ENCODE measurements at places on chromosomes 7 and 10.

DNA sequence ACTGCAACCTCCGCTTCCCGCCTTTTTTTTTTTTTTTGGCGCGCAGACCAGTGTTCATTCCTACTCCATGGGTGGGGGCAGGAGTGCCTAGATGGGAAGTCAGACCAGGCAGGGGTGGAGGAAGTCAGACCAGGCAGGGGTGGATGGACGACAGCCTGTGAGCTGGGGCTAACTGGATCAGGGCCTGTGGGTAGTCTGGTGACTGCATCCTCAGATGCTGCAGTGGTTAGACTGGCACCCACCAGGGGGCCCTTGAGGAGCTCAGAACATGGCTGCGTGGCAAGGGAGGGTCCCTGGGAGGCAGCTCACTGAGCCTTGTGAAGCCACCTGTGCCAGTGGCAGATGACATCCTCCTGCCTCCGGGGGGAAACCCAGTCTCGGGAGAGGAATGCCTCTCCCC lies 35.1 kb downstream of the RCC1L start:
- DNase-seq = peak; percentile 10

DNA sequence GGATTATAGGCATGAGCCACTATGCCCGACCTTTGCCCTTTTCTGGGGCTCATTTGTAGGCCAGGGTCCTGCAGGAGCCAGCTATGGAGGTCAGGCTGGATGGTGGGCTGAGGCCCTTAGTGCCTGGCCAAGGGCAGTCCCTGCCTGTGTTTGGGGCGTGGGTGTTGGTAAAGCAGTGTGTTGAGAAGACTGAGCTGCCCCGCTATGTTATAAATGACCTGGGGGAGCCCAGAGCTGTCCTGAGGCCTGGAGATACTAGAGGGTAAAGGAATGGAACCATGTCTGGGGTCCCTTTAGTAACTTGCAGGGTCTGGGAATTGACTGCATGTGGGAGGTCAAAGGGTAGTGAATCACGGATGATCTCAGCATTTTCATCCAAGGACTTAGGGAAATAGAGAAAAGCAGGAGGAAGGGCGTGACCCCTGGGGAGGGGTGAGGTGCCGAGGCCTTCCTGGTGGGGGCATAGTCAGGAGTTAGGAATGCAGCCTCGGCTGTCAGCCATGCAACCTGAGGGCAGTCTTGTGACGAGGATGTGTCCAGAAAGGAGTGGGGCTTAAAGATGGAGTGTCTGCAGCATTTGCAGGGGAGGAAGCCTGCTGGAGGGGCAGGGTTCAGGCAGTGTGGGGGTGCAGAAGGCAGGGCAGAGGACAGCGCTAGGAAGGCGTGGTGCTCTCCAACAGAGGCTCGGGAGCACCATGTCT lies 31.5 kb downstream of the TMEM248 start:
- peak; percentile 94 for DNase-seq

GRCh38 chr10:7606951-7607404 lies 59.8 kb downstream of the ITIH5 start:
- no peak for DNase-seq

DNA sequence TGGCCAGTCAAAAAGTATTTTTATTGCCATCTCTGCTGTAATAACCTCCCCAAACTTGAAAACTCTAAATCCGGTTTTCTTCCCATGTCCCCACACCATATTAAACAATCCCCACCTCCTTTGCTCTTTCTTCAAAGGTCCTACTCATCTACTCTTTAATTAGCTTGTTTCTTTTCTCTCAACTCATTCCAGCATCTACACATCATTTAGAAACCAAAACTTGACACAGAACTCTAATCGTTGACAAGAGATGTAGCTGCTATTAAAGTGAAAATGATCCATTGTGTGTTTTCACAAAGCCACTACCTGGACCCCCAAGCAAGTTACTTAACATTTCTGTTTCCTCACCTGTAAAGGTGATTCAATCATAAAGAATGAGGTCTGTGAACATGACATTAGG lies 436.3 kb upstream of the NPVF start:
- DNase-seq = no peak

DNA sequence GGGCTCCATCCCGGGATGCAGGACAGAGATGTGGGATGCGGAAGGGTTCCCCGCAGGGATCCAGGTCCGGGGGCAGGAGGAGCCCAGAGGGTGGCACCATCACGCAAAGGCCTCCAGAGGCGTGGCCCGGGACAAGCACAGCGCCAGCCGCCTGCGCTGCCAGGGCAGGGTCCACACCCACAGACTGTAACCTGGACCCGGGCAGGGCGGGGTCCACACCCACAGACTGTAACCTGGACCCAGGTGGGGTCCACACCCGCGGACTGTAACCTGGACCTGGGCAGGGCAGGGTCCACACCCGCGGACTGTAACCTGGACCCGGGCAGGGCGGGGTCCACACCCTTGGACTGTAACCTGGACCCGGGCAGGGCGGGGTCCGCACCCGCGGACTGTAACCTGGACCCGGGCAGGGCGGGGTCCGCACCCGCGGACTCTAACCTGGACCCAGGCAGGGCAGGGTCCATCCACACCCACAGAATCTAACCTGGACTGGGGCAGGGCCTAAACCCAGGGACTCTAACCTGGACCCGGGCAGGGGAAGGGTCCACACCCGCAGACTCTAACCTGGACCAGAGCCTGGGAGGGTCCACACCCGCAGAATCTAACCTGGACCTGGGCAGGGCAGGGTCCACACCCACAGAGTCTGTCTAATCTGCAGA lies 37.5 kb upstream of the SUN1 start:
- DNase-seq = no peak

DNA sequence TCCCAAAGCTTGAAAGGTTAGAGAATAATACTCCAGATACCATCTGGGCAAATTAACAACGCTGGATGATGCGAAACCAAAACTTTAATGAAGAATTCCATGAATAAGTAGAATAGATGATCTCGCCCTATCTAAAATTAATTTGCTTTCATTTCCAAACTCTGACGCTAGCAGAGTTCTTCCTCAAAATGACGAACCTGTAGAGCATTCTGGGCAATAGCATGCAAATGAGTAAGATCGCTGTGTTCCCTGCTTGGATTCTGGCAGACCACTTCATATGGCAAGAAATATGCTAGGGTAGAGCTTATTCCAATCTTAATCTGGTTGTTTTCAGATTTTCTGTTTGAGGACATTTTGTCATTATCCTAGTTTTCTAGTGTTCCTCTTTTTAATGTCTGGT lies 36.1 kb upstream of the SMNDC1 start:
- no peak for DNase-seq

DNA sequence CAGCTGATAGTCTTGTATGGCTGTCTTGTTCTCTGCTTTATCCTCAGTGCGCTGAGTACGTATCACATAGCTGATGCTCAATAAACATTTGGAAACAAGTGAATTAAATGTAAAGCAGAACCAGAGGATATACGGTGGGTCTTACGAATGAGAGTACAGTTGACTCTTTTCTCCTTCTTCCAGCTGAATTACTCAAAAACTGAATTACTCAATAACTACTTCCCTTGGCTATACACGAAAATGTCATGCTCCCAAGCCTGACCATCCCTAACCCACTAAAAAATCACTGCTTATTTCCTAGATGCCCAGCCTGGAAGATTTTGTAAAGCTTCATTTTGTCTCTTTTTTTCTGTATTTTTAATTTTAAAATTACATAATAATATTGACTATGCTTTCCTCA lies 3.2 kb upstream of the RSU1 start:
- no peak for DNase-seq

GRCh38 chr7:143331179-143331801 lies 15.4 kb downstream of the CLCN1 start:
- peak; percentile 76 for DNase-seq

DNA sequence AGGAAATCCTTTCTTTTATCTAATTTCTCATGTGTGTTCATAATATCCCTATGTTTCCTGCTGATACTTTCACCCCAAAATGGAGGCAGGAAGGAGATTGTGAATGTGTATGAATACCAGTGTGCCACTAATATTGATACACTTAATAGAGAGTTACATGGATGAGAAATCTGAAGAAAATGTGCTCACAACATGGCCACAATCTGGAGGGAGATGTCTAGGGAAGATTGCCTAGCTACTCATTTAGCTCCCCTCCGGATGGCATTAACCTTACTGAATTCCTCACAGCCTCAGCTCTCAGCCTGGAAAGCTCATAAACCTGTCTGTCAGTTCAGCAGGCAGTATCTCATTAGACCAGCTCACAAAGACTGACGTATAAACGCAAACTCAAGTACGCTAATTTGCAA lies 23.4 kb upstream of the DMTF1 start:
- no peak for DNase-seq

DNA sequence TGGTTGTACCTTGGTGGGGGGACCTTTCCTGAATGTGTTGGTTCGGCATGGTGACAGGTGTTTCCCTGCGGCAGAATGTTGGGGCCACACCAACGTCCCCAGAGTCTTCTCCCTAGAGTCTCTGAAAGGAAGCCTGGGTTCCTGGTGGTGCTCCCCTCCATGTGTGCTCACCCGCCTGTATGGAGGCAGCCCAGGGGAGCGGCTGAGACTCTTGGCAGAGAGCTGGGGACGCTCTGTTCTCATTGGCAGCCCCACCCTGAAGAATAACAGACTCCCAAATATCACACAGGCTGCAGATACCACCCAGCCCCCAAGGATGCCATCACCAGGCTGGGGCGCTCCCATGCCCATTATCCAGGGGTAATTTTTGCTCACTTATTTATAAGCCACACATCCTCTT lies 34.8 kb downstream of the CHST12 start:
- DNase-seq = no peak

- DNase-seq = no peak
These were observed 121.6 kb upstream of the SDK1 start for GRCh38 chr7:3179456-3179855.

DNA sequence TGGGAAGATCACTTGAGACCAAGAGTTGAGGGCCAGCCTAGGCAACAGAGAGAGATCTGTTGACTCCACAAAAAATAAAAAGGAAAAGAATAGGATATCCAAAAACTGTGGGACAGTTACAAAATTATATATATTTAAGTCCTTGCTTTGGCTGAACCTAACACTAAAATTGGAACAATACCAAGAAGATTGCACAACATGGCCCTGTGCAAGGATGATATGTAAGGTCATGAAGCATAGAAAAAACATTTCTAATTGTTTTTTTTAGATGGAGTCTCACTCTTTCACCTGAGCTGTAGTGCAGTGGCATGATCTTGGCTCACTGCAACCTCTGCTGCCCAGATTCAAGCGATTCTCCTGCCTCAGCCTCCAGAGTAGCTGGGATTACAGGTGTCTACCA lies 139.0 kb downstream of the TPST1 start:
- peak; percentile 25 for DNase-seq

- DNase-seq = no peak
These were observed 34.5 kb downstream of the DNMBP start for GRCh38 chr10:99975106-99975829.

DNA sequence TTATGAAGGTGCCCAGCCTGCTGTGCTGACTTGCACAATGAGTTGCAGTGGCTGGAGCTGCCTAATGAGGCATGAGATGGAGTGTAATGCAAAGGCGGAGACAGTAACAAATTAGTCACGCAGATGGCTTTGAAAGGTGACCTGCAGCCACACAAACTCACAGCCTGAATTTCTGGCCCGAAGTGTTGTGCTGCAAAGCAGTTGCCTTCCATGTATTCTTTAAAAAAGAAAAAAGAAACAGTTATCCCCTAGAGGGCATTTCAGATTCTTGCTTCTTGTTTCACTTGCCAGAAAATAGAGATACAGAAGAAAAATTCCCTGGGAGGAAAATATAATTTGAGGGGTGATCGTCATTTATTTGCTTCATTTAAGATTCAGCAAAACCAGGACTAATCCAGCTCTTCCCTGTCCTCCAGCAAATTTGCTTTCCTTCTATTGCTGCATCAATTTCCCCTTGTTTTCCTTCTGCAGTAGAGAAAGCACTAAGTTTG lies 239.9 kb downstream of the ADRA2A start:
- DNase-seq = no peak

- no peak for DNase-seq
These were observed 307.7 kb downstream of the MDFIC start for GRCh38 chr7:115229401-115230105.

DNA sequence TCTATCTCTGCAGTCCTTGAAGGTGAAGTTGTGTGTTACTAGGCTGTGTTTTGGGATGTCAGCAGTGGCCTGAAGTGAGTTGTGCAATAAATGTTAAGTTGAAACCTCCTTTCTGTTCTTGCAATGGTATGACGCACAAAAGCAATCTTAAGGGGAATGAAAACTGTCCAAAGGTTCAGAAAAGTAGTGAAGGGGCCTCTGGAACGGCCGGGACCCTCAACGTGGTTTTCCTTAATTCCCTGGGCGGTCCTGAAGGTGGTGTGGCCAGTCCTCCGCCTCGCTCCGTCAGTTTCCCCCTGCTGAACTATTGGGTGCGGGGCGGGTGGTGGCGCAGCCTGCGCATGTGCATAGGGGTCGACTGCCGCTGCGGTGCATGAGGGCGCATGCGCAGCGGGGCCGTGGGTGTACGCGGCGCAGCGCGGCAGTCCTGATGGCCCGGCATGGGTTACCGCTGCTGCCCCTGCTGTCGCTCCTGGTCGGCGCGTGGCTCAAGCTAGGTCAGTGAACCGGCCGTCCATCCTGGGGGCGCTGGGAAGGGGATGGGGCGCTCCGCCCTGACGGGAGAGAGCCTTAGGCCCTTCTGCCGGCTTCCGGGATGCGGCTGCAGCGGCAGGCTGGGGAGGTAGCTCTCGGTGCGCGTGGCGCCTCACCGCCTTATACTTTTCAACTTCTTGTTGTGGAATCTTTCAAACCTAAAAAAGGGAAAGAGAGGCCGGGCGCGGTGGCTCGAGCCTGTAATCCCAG lies at the start of gene SUMF2:
Gene SUMF2 (plus strand): TSS at position 405 of the 744 bp plus-strand sequence. CDS start 26 bp downstream, at position 431.
- peak; percentile 92 for DNase-seq

GRCh38 chr7:136958016-136958415 lies 89.6 kb downstream of the CHRM2 start:
- DNase-seq = peak; percentile 19

- no peak for DNase-seq
These were observed 1133.4 kb downstream of the CNTNAP2 start for GRCh38 chr7:147249956-147250355.

- DNase-seq = no peak
These were observed 156.4 kb upstream of the AKR1E2 start for GRCh38 chr10:4669585-4669984.

- no peak for DNase-seq
These were observed 271.2 kb downstream of the ADRA2A start for GRCh38 chr10:111348076-111348475.

GRCh38 chr10:108454224-108454623 lies 1289.7 kb upstream of the SORCS1 start:
- DNase-seq = no peak

DNA sequence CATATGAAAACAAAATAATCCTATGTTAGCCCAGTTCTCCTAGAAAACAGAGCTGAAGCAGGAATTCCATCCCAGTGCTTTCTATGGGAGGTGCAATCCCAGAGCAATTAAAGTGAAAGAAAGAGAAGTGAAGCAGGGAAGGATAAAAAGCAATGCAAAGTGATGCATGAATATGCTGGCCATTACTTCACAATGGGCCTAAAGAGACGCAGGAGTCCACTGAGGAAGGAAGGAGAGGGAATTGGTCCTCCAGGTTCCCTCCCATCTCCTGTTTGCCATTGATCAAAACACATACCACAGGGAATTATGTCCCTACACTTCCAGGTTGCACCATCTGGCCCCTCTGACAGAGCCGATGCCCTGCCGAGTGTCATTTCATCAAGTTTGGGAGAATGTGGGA lies 392.2 kb upstream of the NFE2L3 start:
- DNase-seq = no peak
